ENCODE measurements at places on chromosomes 11 and 22.
A peak's percentile ranks its signal among the peaks of the same experiment; 100 is the strongest.

DNA sequence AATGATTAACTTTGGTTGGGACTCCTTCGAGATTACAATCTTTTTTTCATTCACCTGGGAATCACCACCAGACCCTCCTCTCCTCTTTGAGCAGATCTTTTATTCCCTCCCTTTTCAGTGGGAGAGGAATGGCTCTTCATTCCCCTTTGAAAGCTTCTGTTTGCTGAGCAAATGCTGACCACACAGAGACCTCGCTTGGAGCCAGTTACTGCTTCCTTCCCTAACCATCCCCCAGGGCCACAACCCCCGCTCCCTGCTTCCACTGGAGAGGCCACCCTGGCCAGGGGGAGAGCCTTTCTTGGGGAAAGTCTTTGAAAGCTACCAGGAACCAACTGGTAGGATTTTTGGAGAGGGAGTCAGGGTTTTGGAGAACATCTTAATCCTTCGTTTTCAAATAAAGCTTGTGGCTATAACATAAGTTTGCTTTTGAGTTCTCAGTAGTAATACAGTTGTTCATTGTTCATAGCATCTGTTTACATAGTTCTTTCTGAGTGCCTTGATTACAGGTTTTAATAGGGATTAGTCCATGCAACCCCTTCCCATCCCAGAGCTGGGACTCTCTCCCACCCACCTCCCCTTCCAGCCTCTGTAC, 138.4 kb downstream of the DBX1 start:
- no peak for DNase-seq

GRCh38 chr11:10564696-10565318, 3.7 kb downstream of the LYVE1 start:
- DNase-seq = no peak

GRCh38 chr11:16790486-16791190, 52.2 kb downstream of the C11orf58 start:
- no peak for DNase-seq

DNA sequence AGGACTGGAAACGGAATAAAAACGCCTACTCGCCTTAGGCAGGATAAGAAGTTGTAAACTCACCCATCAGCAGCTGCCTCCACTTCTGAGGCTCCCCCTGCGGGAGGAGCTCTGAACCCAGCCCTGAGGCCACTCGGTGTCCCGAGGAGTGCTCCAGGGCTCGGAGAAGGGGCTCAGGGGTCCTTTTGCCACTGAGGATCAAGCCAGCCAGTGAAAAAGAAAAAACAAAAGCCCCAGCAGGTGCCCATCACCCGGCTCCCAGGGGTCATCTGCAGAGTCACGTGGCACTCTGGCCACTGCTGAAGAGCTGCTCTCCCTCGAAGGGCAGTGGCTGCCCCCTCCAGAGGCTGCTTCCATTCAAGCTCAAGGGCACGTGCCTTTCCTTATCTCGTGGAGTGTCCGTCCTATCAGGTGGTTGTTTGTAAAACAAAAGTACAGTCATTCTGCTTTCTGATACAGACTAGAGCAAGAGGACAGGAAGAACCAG, 29.0 kb downstream of the NUP50 start:
- no peak for DNase-seq

DNA sequence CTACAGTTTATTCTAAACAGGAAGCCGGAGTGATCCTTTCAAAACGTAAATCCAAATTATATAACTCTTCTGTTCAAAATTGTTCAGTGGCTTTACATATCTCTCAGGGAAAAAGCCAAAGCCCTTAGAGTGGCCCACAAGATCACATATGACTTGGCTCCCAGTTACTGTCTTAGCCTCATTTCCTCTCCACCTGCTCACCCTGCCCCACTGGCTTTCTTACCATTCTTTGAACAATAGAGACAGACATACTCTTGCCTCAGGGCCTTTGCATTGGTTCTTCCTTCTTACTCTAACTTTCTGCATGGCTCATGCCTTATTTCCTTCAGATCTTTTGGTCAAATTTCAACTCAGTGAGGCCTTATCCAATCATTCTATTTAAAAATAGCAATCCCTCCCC, 52.1 kb downstream of the STIM1 start:
- DNase-seq = no peak

GRCh38 chr11:62399878-62400266, 19.0 kb upstream of the SCGB1A1 start:
- no peak for DNase-seq

- DNase-seq = no peak
These were observed 72.3 kb upstream of the GRK3 start for GRCh38 chr22:25492162-25492561.

DNA sequence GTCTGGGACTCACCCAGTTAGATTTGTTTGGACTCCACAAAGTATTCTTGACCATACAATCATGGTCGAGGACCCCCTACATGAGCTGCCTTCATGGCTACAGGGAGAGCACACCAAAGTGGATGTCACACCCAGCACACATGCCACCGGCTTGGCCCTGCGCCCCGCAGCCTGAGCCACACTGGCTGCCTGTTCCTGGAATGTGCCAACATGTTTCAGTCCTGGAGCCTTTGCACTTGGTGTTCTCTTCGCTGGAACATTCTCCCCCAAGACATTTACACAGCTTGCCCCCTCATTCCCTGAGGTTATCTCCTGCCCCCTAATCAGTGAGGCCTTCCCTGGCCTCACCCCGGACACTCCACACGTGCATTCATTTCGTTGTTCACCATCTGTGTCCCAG, 46.0 kb downstream of the PPARA start:
- DNase-seq = no peak

DNA sequence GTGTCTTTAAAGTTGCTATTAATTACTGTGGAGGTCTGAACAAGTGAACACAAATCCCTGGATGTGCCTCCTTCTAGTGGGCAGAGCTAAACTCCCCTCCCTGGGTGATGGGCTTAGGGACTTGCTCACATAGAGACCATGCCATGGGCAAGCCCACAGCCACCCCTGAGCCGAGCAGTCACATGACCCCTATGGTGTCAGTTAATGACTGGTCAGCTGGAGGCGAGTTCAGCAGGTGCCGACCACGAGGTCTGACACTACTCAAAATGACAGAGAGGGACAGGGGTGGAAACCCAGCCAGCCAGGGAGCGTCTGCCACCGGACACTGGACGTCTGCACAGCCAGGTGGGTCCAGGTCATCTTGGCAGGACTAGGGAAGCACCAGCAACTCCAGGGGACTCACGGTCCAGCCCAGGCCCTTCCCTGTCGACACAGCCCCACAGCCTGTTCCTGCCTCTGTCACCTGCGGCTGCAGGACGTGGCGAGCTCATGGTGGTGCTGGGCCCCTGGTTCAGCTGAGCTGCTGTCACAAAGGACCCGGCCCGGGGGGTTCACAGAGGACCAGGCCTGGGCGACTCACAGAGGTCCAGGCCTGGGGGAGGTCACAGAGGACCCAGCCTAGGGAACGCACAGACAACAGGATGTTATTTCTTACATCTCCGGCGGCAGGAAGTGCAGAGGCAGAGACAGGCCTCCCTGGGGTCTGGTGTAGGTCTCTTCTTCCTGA, 135.0 kb downstream of the BRD1 start:
- no peak for DNase-seq

DNA sequence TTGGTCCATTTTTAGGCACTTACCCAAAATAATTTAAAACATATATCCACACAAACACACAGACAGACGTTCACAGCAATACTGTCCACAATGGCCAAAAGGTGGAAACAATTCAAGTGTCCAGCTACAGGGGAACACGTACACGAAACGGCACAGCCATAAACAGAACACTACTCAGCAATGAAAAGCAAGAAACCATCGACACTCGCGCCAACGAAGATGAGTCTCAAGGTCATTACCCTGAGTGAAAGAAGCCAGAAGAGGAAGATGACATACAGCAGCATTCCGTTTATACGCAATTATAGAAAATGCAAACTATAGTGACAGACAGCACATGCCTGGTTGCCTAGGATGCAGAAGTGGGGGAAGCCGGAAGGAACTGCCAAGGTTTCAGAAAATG, 13.4 kb upstream of the COMT start:
- DNase-seq = no peak

GRCh38 chr11:76688146-76688545, 17.6 kb upstream of the LRRC32 start:
- no peak for DNase-seq

- DNase-seq = no peak
These were observed 44.1 kb downstream of the USP28 start for GRCh38 chr11:113831314-113831713.

GRCh38 chr22:32564170-32565001, 89.8 kb downstream of the FBXO7 start:
- DNase-seq = no peak

GRCh38 chr11:10415817-10416392, 39.2 kb upstream of the AMPD3 start:
- DNase-seq = no peak

DNA sequence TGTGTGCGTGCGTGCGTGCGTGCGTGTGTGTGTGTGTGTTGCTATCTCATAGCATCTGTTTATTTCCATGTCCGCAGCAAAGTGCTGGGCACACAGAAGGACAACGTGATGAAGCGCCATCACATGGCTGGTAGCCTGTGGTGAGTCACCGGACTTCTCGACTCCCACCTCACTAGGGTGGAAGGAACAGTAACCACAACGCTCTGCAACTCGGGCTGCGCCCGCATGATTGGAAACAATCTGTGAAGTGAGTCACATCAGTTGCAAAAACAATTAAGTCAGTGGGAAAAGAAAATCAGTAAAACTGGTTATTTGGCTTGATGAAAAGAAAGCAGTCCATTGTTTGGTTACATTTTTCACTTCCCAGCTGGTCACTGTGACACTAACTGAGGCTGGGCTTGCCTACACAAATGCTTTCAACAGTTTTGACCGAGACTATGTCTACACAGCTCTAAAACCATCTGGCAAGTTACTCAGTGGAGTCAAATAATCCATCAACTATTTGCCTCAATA, 437.3 kb upstream of the CADM1 start:
- no peak for DNase-seq

- DNase-seq = no peak
These were observed 21.5 kb downstream of the CASP4 start for GRCh38 chr11:104946907-104947306.

DNA sequence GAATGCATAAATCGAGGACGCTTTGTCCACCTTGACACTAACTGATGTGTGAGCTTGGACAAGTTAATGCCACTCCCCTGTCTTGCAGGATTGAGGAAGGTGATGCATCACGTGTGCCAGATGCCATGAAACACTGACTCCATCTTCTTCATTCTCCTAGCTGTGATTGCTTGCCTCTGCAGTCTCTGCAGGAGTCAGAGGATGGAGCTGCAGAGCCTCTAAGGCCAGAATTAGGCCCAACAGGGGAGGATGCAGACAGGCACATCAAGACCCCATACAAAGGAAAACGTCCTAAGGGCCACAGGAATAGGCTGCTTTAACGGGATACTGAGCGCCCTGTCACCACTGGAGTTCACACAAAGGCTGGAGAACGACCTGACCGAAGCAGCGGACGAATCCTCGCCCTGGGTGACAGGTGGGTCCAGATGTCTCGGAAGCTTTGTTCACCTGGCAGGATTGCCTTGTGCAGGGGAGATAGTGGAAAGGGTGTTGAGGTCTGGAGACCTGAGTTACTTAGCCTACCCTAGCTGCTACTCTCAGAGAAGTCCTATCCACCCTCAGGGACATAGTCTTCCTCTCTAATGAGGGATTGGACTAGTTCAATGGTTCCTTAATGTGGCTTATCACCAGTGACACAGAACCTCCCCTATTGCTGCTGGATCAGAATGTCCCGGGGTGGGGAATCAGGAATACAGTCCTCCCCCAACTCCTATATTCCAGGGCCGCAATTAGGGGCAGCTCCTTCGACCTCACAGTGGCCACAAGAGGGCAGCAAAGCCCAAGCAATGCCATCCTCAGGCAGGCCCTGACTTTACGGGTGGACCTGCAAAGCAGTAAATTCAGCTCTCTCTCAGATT, 32.4 kb downstream of the DBX1 start:
- peak; percentile 55 for DNase-seq

DNA sequence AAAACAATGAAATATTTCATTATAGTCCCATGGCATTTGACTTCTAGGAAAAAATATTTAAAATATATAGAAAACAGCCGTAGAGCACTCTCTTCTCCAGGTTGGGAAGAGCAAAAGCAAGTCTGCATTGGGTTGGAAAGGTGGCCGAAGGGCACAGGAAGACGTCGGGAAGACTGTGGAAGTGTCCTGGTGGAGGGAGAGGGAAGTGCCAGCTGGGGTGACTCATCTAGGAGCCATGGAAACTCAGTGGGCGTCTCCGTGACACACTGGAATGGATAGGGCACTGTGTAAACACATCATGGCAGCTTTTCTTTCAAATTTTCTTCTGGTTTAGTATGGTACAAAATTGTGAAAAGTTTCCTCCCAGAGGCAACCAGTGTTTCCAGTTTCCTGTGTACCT, 12.7 kb downstream of the GTPBP1 start:
- no peak for DNase-seq

DNA sequence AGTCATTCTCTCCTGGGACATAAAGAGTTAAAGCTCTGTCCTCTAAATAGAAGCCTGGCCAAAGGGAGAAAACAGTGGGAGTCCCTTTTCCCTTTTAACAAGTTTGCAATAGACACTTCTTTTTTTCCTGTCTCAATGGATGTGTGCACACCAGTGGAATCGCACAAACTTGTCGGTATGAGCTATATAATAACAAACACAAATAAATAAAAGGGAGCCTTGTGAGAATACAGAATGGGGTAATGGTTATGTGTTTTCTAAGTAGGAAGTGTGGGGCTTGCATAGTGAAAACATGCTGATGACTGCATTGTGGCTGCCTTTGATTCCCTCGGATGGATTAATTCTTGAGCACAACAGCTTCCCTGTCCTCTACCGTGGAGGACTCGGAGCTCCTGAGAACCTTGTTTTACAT, 131.9 kb downstream of the WNT7B start:
- DNase-seq = no peak

DNA sequence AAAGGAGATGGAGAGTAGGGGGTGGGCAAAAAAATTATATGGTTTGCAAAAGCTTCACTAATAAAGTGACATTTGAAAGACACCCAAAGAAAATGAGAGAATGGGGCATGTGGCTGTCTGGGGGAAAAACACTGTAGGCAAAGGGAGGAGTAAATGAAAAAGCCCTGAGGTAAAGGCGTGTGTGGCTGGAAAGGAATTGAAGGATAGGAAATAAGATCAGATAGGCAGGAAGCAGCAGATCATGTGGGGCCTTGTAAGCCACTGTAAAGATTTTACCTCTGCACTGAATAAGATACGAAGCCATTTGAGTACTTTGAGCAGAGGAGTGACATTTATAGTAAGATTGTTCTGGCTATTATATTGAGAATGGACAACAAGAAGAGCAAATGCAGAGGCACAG, 49.8 kb upstream of the FDX1 start:
- no peak for DNase-seq

Measured in activated CD4-positive, CD25-positive, alpha-beta regulatory T cell treated with anti-CD3 and anti-CD28 coated beads, Interleukin-2, amount 50 U/mL, for 16 hours (primary cell).